ENCODE measurements at places on chromosomes 1 and 21.

GRCh38 chr1:11434926-11435325 lies 44.0 kb upstream of the DISP3 start:
- DNase-seq, result no peak

- no peak for DNase-seq
Measured at GRCh38 chr1:9066945-9067807, 2.3 kb downstream of the SLC2A5 start.

GRCh38 chr1:188582911-188583532 lies 1754.3 kb downstream of the PLA2G4A start:
- DNase-seq, result no peak

GRCh38 chr1:22556391-22557104 lies 6.7 kb upstream of the EPHA8 start:
- no peak for DNase-seq

GRCh38 chr1:179105393-179105792 lies 23.5 kb downstream of the TOR3A start:
- DNase-seq, result no peak

DNA sequence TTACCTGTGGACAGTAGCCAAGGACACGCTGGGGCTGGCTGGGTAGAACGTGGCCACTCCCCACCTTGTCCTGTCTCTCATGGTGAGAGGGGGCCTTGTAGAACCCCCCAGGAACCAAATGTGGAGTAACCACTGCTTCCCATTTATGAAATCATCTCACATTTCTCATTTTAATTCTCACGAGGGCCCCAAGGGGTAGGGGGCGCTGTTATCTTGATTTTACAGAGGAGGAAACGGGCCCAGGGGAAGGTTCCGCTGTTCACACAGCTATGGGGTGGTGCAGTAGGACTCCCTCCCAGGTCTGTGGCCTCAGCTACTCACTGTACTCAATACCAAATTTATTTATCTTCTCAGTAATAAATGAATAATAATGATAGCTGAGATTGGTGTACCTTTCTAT lies 5.5 kb downstream of the SMPDL3B start:
- DNase-seq, result no peak

GRCh38 chr1:195754303-195754702 lies 853.9 kb downstream of the KCNT2 start:
- DNase-seq, result no peak

DNA sequence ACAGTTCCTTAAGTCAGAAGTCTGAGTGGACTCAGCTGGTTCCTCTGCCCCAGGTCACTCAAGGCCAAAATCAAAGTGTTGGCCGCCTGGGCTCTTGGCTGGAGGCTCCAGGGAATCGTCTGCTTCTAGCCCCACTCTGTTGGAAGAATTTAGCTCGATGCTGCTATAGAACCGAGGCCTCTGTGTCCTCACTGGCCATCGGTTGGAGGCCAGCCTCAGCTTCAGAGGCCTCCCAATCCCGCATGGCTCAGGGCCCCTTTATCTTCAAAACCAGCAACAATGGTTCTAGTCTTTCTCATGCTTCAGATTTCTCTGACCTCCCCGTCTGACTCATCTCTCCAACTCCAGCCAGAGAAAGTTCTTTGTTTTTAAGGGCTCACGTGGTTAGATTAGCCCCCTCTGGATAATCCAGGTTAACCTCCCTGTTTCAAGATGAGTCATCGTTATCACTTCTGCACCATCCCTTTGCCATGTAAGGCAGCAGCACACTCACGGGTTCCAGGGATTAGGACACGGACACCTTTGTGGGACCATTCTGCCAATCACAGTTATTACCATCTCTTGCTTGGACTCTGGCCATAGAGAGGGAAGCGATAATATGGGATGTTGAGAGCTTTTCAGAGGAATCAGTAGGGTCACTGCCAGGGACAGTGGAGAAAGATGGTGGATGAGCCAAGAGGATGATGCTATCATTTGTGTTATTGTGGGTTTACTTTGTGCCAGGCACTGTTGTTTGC lies 13.6 kb downstream of the FHAD1 start:
- DNase-seq, result no peak

DNA sequence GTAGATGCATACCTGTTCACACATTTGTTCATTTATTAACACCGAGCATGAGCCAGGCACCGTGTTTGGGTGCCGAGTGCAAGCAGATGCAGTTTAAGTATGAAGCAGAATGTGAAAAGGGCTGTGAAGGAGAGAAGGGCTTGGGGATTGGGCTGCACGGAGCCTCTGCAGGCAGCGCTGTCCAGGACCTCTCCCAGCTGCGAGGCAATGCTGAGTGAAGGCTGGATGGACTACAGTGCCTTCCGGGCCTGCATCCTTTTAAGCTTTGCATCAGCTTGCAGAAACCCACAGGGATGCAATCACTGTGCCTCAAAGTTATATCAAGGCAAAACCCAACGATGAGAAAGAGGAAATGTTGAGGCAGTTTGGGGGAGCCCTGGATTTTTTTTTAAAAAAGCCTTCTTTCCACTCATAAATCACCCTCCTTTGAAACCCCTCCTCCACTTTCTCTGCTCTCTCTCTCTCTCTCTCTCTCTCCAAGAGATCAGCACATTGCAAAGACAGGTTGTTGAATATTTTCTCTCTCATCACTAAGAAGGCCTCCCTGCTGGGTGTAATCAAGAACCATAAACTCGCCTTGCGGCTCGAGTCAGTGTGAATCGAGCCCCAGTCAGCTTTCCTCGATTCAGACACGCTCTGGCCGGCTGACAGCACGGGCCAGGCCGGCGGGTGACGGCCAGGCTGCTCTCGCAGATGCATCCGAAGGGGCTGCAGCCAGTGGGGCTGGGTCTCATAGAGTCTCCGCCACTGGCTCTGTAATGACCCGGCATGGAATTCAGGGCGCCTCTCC lies 89.2 kb upstream of the POU3F1 start:
- no peak for DNase-seq

- no peak for DNase-seq
Measured at GRCh38 chr1:16184557-16185303, 27.7 kb downstream of the ARHGEF19 start.

GRCh38 chr21:42607525-42608102 lies 45.8 kb upstream of the PDE9A start:
- no peak for DNase-seq

DNA sequence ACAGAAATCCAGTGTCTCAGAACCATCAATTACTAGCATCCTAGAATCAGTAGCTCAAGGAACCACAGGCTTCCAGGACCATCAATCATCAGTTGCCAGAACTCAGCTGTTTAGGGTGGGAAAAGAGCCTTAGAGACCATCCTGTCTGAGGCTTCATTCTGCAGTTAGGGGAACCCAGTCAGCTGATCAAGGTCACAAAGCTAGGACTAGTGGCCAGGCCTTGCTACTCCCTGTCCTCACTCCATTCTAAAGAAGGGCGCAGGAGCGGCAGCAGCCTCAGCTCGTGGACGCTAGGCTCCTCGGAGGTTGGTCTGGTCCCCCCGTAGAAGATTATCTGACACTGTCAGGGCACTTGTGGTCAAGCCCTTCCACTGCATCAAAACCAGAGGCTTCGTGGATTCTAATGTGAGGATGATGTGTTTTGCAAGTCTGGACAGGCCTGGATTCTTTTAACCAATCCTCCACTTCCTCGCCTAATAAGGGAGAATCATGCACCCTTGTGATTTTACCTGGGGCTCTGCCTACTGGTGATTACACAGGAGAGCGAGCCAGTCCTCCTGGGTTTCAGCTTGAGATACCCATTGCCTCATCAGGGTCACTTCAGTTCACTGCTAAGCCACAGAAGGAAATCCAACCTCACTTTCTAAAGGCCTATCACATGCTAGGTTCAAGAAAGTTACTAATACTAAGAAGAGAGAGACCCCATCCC lies 41.7 kb upstream of the IFFO2 start:
- DNase-seq, result no peak

DNA sequence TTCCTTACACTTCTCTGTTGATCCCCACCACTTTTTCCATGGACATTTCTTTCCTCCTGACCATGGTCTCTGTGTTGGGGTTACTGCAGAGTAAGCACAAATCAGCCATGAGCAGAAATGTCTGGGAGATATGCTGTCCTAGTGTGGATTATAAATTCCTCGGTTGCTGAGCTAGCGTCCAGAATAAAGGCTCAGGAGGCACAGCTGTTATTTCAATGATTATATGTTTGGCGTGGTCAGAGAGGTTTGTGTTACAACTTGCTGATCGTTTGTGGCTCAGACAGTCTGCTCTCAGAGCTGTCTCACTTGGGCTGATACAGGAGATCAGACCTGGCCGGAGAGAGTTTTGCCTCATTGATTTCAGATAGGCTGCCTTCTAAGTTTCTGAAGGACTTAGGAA lies 37.5 kb upstream of the LAMC2 start:
- DNase-seq, result no peak

GRCh38 chr1:153646672-153647345 lies 11.7 kb upstream of the SNAPIN start:
- no peak for DNase-seq

DNA sequence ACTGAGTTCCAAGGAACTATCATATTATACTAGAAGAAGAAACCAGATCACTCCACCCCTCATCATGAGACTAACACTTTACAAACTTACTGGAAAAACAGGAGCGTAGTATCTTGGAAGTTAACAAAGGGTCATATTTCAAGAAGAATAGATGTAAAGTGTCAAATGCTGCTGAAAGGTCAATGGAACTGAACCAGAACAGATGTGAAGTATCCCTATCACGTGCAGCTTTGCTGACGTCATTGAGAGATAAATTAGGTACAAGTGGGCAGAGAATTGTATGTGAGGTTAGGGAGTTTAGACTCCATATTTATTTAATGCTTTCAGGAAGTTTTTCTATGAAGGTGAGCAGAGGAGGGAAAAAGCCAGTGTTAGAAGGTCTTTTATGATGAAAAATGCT lies 483.0 kb downstream of the NCAM2 start:
- no peak for DNase-seq

GRCh38 chr1:56570924-56571372 lies 8.4 kb downstream of the PLPP3 start:
- DNase-seq, result no peak

- DNase-seq, result no peak
Measured at GRCh38 chr1:160641323-160642280, 5.2 kb downstream of the SLAMF1 start.

- no peak for DNase-seq
Measured at GRCh38 chr1:171919891-171920887, 78.9 kb downstream of the DNM3 start.

DNA sequence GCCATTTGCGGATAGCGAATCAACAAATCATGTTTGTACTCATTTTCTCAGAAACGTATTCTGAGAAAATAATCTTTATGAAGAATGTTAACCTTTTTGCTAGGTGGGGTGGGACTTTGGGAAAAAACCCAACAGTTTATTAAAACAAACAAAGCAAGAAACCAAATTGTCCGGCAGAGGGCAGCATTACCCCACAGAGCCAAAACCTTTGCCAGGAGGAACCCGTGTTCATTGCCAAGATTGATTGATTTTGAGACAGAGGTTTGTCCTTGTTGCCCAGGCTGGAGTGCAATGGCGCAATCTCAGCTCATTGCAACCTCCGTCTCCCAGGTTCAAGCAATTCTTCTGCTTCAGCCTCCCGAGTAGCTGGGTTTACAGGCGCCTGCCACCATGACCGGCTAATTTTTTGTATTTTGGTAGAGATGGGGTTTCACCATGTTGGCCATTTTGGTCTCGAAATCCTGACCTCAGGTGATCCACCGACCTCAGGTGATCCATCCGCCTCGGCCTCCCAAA lies 70.8 kb upstream of the RHOU start:
- peak; percentile 34 for DNase-seq

GRCh38 chr1:228096416-228097332 lies 6.5 kb downstream of the C1orf35 start:
- DNase-seq, result no peak

- DNase-seq, result peak; percentile 15
Measured at GRCh38 chr1:14946684-14947238, 206.8 kb upstream of the TMEM51 start.

DNA sequence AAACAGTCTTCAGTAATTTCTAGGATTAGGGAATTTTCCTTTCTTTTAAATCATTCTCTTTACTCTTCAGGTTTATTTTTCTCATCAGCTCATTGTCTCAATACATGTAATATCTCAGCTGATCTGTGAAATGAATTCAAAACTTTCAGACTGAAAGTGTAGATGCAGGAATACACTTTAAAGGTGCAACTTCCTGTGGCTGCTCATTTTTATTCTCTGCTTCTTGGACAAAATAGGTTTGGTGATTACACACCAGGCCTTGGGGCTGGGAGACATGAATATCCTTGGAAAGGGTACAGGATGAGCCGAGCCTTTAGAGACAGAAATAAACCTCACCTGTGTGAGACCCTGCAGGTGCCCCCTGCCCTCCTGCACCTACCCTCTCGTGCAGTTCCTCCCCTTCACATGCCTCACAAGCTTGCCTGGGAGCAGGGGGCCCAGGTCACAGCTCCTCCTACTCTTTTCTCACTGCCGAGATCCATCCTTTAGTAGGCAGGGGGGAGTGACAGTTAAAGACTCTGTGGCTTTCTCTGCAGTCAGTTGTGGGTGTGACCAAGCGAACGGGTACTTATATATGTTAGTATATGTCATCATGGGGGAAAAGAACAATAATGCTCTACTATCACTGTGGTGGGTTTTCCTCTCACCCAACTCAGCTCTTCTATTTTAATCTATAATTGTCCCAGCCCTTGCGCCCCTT lies 23.6 kb downstream of the XCL2 start:
- no peak for DNase-seq

DNA sequence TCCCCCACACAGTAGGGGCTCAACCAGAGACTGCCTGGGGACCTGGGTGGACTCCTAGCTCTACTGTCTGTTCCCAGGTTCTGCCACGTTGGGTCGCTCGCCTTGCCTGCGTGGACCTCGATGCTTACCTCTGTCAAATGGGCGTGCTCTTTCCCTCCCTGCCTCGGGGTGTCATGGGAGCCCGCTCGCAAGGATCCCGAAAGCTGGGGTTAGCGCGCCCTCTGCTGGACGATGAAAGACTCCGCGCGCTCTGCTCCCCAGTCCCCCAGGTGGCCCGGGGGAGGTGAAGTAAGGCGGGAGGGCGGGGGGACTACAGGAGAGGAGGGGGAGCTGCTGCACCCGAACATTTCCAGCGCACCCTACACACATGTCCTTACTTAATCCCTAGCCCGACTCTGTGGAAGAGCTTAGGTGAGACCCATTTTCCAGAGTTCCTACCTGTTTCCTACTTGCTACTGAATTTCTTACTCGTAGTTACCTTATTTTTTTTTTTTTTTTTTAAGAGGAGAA lies 2.3 kb upstream of the BSND start:
- no peak for DNase-seq

All from thoracic aorta (tissue), 2 donors.